Bladder microvascular endothelial cell (primary cell): ENCODE measurements at places on chromosomes 3 and 15. TPM values are rescaled to one million over a fixed set of nuclear protein-coding genes. Genes with fewer than 3 reads are reported as not detected.

IRAK2 gene
- total RNA-seq, result 22.5 and 44.3 TPM in 2 replicates

FAM81A gene
- under 0.01 and 0.06 TPM in 2 replicates for total RNA-seq

ASB14 gene
- not detected in 2 replicates for total RNA-seq

SEMA3G gene
- total RNA-seq, result 6.8 and 83.5 TPM in 2 replicates

DMXL2 gene
- total RNA-seq, result 8.3 and 15.0 TPM in 2 replicates

CNTN6 gene
- not detected in 2 replicates for total RNA-seq

CLEC3B gene
- 0.49 and 0.57 TPM in 2 replicates for total RNA-seq

LRRN1 gene
- not detected in 2 replicates for total RNA-seq
